Hypothalamus (tissue), 51 donors: ENCODE measurements at places on chromosomes 5 and 9.

- no peak for DNase-seq
Measured at GRCh38 chr9:130542457-130543228, 36.7 kb upstream of the FUBP3 start.

DNA sequence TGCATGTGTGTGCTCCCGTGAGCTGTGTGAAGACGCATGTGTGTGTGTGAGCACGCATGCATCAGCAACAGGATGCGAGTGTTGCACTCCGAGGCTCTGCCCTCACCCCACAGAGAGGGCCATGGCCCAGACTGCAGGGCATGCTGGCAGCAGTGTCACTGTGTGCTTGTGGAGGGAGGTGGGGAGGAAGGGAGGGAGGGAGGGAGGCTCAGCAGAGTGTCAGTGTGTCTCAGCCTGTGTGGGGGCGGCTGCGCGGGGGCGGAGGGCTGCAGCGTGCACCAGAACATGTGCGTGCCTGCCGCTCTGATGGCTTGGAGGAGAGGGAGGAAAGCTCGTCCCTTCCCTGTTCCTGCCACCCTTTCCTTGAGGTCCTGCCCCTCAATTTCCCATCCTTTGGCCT lies 5.3 kb downstream of the CAMK2A start:
- no peak for DNase-seq

DNA sequence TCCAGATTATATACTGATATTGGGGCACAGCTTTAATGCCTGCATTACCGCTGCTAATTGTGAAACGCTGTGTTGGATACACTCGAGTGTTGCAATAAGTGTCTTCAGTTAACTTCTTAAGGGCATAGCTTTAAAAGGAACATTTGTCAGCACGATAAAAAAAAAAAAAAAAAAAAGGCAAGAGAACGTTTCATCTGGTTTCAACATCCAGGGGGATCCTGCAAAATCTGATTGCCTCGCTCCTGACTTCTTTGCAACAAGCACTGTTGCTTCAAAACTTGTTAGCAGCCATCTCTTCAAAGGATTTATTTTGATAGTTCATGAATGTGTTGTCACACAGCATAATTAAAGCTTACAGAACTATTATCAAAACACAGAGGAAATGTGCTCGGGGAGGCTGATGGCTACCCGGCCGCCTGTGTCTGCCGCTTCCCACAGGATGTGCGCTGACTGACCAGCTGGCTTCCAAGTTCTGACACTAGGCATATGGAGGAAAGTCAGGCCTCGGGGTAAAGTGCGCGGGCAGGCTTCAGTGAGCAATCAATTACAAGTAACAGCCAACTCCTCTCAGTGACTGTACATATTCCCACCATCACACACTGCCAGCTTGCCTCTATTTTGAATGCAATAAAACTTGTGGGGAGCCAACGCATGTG lies 77.7 kb downstream of the EBF1 start:
- no peak for DNase-seq

DNA sequence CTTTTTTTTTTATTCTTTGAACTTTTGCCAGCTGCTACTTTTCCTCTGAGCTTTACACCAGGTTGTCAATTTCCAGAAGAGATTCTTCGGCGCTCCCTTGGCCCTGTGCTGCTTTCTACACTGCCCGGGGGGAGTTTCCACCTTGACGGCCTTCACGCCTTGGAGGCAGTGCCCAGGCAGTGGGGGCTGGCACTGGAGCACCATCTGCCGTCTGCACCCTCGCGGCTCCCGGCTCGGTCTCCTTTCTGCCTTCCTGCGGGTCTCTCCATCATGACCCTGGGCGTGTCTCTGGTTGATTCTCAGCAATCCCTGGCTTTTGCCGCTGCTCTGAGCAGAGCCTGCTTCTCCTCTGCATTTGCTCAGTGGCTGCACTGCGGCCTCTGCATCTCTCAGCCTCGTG lies 2.9 kb downstream of the SLC6A18 start:
- DNase-seq, result no peak

DNA sequence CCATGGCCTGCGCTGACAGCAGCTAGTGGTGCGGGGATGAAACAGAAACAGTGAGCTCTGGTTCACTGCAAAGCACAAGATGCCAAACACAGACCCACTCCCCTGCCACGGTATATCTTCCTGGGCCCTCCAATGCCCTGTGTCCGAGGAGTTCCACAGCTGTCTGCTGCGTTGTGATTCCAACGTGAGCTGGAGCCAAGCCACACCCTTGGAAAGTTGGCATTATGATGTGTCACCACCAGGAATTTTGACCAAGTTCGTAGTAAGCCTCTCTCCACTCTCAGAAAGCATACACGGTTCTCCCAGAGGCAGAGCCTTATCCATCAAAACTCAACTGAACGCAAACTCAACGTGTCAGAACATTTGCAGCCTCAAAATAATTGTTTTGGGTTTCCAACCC lies 55.6 kb downstream of the MACROH2A1 start:
- no peak for DNase-seq

- no peak for DNase-seq
Measured at GRCh38 chr5:164234321-164234720, 728.9 kb downstream of the MAT2B start.

- DNase-seq, result no peak
Measured at GRCh38 chr9:12629067-12629466, 64.1 kb upstream of the TYRP1 start.

GRCh38 chr5:61686491-61687257 lies 354.6 kb downstream of the ZSWIM6 start:
- no peak for DNase-seq

DNA sequence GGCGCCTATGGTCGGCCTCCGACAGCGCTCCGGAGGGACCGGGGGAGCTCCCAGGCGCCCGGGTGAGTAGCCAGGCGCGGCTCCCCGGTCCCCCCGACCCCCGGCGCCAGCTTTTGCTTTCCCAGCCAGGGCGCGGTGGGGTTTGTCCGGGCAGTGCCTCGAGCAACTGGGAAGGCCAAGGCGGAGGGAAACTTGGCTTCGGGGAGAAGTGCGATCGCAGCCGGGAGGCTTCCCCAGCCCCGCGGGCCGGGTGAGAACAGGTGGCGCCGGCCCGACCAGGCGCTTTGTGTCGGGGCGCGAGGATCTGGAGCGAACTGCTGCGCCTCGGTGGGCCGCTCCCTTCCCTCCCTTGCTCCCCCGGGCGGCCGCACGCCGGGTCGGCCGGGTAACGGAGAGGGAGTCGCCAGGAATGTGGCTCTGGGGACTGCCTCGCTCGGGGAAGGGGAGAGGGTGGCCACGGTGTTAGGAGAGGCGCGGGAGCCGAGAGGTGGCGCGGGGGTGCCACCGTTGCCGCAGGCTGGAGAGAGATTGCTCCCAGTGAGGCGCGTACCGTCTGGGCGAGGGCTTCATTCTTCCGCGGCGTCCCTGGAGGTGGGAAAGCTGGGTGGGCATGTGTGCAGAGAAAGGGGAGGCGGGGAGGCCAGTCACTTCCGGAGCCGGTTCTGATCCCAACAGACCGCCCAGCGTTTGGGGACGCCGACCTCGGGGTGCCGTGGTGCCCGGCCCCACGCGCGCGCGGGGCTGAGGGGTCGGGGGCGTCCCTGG lies 561 bp downstream of the DAPK1 start:
- DNase-seq, result peak; percentile 71

- DNase-seq, result no peak
Measured at GRCh38 chr9:35906923-35907699, 1.1 kb downstream of the HRCT1 start.

DNA sequence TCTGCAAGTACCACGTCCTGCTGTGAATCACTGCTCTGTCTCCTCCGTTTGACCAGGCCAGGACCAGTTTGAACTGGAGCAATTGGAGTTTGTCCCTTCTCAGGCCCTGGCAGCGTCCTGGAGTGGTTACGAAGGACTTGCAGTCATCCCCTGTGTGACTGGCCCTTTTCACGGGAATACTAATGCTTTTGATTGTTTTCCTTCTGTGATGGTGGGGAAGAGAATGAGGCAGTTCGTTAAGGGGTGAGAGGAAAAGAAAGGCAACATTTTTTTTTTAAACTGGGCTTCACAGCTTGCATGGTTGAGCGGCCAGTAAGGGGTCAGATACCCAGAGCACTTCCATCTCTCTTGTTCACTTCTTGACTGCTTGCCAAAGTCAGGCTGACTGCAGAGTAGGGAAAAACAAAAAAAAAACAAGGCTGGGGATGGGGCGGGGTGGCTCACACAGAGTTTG lies 153.5 kb upstream of the STK32A start:
- peak; percentile 68 for DNase-seq

DNA sequence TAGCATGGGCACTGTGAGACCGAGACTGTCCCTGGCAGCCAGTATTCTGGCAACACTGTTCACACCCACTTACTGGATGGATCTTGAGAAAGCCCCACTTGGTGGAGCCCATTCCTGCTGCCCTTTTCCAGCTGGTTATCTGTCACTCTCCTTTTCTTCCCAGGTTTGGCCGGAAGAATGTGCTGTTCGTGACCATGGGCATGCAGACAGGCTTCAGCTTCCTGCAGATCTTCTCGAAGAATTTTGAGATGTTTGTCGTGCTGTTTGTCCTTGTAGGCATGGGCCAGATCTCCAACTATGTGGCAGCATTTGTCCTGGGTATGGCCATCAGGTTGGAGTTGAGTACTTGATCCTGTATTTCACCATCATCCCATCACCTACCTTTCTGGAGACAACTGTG lies 14.5 kb downstream of the SLC22A5 start:
- DNase-seq, result no peak

- DNase-seq, result no peak
Measured at GRCh38 chr5:1494780-1495524, 28.8 kb downstream of the LPCAT1 start.

- no peak for DNase-seq
Measured at GRCh38 chr9:132605387-132605786, 23.0 kb downstream of the BARHL1 start.

- no peak for DNase-seq
Measured at GRCh38 chr5:28254846-28255245, 1216.5 kb upstream of the CDH9 start.

GRCh38 chr5:35881758-35882157 lies 25.1 kb downstream of the IL7R start:
- no peak for DNase-seq

DNA sequence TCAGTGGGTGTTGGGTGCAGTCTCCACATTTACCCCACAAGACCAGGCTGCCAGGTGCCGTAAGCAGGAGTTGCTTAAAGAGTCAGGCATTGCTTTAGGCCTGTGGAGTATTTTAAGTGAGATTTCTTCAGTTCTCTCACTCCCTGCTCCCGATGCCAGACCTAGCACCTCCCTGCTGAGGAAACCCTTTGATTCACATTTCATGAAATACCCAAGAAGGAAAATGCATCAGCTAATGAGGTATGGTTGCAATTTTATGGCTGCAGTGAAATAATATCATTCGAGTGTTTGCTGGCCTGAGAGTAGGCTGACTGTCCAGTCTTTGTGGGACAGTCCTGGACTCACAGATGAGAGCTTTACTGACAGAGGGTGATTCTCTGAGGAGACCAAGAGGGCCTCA lies 67.4 kb upstream of the CTSL start:
- DNase-seq, result no peak

GRCh38 chr5:39148983-39149534 lies 70.3 kb downstream of the FYB1 start:
- no peak for DNase-seq

DNA sequence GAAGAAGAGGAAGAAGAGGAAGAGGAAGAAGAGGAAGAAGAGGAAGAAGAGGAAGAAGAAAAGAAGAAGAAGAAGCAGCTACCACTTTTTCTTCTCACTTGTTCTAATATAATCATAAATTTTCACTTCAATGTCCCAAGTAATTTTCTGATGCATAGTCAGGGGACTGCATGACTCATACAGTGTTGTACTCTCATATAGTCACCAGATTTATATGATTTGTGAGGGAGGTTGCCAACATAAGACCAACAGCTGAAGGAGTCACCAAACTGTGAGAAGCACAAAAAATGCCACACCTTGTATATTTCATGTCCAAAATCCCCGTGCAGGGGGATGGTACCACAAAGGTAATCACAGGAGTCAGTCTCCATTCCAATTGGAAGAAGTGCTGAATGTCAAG lies 32.7 kb upstream of the DMRTA1 start:
- DNase-seq, result no peak

- no peak for DNase-seq
Measured at GRCh38 chr9:122642226-122642625, 15.2 kb downstream of the OR1B1 start.

- DNase-seq, result no peak
Measured at GRCh38 chr9:129761901-129762369, 9.1 kb upstream of the PTGES start.

- DNase-seq, result no peak
Measured at GRCh38 chr9:6917162-6917561, 159.4 kb downstream of the KDM4C start.

- DNase-seq, result no peak
Measured at GRCh38 chr5:40402007-40402364, 277.7 kb upstream of the PTGER4 start.

GRCh38 chr5:152437866-152438265 lies 32.8 kb upstream of the NMUR2 start:
- DNase-seq, result no peak

- DNase-seq, result peak; percentile 39
Measured at GRCh38 chr5:141650851-141651727, at the start of gene FCHSD1. Gene FCHSD1, minus strand, starts transcription at chr5:141651418. Its CDS starts 50 bp downstream, at chr5:141651368.

DNA sequence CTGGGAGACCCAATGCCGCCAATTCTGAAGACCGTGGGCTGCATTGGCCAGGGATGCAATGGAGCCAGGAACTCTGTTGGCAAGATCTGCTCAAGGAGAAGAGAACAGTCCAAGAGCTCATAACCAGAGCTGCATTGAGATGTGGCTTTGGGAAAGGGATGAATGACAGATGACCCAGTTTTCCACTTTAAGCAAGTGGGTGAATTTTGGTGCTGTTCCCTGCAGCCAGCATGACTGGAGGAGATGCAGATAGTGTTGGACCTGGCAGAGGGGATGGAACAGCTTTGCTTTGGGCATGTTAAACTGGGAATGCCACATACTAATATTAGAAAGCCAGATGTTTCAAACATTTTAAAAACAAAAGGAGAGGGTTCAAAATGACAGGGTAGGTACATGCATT lies 143.1 kb downstream of the FSTL4 start:
- no peak for DNase-seq

DNA sequence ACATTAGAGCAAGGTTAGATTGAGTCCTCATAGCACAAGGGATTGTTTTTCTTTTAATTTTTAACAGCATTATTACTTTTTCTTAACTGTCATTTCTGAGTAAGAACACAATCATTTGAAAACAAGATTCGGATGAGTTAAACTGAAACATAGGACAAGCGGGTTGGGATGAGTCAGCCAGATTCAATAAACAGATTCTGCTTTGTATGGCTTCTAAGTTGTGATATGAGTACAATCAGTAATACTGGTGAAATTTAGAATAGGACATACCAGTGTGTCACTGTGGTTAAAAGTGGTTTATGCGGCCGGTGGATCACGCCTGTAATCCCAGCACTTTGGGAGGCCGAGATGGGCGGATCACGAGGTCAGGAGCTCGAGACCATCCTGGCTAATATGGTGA lies 364.3 kb upstream of the CDH10 start:
- no peak for DNase-seq
